Stimulated activated CD4-positive, alpha-beta T cell treated with anti-CD3 and anti-CD28 coated beads, Interleukin-15, amount 100 ng/mL, for 24 hours (primary cell): ENCODE measurements at places on chromosomes 16 and 17.
A peak's percentile ranks its signal among the peaks of the same experiment; 100 is the strongest.

- DNase-seq: no peak
Measured at GRCh38 chr17:30521766-30522165, 44.6 kb downstream of the GOSR1 start.

GRCh38 chr16:11234884-11235702 lies 20.9 kb downstream of the SOCS1 start:
- DNase-seq: no peak

DNA sequence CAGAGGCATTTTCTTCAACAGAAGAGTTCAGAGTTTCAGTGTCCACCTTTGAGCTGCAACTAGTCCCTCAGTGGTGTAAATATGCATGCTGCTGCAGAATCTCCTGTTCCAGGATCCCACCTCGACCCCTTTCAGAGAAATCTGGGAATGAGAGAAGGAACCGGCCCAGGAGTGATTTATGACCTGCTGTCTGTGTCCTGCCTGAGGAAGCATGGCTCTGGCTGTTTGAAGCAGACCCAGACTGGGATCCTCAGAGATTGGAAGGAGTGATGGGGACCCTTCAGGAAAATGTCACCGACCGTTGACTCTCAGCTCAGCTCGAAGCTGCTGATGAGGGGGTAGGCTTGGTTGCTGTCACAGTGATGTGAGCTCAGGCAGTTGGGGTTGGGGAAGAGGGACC lies 8.4 kb upstream of the MAF start:
- no peak for DNase-seq

DNA sequence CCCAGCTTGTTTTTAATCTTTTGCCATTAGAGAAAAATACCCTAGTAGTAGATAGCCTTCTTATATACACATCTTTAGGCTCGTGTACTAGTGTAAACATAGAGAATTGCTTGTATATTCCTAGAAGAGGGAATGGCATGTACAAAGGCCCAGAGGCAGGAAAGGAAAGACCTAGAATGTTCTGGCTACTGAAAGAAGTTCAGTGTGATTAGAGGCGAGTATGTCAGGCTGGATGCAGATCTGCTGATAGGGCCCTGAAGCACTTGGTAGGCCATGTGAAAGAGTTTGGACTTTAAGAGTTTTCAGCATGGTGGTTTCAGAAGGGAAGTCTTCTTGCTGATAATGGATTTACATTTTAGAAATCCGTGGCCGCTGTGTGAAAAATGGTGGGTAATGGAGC lies 17.4 kb downstream of the CTCF start:
- no peak for DNase-seq

DNA sequence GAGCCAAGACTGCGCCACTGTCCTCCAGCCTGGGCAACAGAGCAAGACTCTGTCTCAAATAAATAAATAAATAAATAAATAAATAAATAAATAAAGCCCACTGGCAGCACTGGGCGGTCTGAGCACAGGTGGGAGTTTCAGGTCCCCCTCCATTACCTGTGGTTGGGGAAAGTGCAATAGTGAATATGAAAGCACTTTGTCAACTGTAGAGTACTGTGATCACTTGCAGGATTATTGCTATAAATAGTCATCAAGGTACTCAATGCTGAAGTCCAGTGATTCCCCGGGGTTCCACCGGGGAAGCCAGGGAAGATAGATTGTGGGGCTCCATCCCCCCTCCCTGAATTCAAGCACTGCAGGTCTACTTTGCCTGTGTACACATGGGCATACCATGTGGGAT lies 42.7 kb upstream of the CPNE2 start:
- DNase-seq: no peak

DNA sequence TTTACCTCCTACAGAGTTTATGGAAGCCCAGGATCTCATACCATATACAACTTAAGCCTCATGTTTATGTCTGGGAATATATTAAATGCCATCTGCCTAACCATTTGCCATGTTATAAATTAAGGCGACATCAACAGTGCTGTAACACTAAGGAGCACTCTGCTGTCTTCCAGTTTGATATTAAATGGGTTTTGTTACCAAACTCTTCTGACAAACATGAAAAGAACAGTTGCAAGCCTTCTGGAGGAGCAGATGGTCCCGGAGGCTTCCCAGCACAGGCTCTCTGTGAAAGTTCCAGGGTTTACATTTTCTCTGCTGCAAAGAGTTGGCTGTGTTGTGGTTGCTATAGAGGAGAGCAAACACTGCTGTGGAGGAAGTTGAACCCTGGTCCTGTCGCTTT lies 545.3 kb upstream of the SALL1 start:
- DNase-seq: no peak

DNA sequence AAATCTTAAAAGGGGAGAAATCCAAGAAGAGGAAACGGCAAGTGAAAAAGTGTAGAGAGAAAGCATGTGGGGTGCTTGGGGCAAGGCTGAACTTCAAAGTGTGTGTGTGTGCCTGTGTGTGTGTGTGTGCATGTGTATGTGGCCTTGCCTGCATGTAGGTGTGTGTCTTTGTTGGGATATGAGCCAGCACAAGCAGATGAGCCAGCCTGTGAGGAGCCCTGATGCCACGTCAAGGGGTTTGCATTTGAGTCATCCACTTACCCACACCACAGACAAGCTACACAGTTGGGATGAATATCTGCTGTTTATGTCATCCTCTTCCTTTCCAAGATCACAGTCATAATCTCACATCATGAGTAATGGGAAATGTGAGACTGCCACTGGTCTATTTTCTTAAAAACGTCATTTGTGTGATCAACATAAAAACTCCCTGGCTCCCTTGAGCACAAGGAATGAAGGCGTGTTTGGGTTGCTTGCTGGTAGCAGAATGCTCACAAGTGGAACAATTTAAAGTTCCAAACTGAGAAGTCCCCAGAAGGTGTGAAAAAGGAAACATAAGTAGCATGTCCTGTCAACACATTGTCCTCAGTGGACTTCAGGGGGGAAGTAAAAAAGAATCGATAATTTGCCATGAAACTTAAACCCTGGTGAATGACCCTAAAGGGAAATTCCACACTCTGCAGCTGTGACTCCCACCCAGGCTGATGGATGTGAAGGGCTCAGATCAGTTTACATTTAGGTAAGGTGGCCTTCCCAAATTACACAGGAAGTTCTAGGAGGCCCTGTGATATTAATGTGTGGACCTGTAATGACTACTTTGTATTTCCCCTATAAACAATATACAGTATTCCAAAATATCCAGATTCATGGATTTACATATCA lies 14.7 kb downstream of the KCTD19 start:
- DNase-seq: peak; percentile 92

DNA sequence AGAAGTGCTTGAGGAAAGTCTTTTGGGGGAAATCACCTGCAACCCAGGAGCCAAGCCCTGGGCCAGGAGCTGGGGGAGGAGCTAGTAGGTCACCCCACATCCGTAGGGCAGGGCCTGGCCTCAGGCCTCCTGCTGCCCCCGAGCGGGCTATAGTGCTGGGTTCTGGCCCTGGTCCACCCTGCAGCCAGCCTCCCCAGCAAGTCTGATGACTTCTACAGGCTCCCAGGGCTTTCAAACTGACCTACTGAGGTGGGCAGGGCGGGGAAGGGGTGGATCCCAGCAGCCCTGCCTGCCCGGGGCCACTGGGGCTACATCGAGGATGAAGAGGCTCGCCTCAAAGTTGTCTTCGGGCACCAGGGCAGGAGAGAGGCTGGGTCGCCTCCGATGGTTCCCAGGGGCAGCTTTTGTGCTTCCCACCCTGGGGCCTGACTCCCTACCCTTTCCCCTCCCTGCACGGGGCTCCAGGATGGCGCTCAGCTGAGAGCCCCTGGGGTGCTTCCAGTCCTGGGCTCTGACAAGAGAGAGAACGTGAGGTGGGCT lies 5.0 kb downstream of the CENPX start:
- no peak for DNase-seq

DNA sequence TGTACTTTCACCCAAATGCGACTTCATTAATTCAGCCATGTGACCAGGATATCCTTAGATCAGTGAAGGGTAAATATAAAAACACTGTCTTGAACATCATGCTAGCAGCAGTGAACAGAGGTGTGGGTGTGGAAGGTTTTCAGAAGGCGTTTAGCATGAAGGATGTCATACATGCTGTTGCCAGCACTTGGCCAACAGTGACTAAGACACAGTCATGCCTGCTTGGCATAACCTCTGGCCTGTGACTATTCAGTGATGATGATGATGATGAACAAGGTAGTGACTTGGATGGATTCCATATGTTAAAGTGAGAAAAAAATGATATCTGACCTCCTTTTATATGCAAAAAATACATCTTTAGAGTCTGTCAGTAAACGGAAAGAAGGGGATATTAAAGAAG lies 97.9 kb downstream of the MAP2K4 start:
- no peak for DNase-seq

DNA sequence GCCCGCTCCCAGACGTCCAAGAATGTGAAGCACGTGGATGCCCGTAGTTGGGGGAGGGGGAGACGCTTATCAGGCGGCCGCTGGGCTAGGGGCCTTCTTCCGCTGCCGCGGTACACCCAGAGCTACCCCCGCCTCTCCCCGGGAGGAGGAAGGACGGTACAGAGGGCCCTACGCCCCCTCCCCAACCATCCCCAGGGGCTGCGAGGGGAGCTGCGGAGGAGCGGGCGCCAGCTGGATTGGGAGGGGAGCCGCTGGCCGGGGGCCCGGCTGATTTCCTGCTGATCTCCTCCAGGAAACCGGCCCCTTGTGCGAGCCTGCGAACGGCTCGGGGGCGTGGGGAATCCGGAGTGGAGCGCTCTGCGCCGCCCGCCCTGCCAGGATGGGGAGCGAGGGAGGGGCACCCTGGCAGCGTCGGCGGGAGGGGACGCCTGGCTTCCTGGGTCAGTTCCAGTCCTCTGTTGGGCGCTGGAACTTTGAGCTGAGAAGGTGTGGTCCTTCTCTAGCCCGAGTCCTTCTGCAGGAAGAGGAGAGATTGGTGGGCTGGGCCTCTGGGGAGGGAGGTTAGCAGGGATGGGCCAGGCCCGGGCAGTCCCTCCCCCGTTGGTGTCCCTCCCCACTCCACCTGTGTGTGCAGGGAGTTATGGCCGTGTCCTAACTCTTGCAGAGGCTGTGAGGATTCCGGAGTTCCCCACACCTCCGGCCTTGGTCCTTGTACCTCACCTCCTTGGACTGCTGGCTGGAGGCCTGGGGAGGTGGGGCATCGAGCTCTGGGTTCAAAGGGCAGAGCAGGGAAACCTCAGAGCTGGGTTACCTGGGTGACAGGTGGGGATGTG lies 19.2 kb downstream of the GJD3 start:
- DNase-seq: peak; percentile 50

GRCh38 chr17:7667656-7668406 lies 17.1 kb downstream of the ATP1B2 start:
- DNase-seq: no peak
